ENCODE measurements at places on chromosomes 4 and X. TPM values are rescaled to one million over a fixed set of nuclear protein-coding genes. Genes with fewer than 3 reads are reported as not detected.

- no peak overlapping the region for H3K4me3 ChIP-seq
- no peaks in the 10 kb centered on the region for H3K4me1 ChIP-seq
- no peak for DNase-seq
- no peaks in the 10 kb centered on the region for H3K36me3 ChIP-seq
- no peak overlapping the region for H3K27ac ChIP-seq
Measured at GRCh38 chr4:176393306-176394013, 73.7 kb downstream of the SPCS3 start.

SPANXN3 gene
- total RNA-seq = not detected

GRCh38 chr4:179804440-179804839 is 2362.2 kb upstream of the AGA start:
- H3K27me3 ChIP-seq = no peaks in the 10 kb centered on the region
- no peak overlapping the region for H3K4me3 ChIP-seq
- no peak overlapping the region for H3K27ac ChIP-seq
- no peaks in the 10 kb centered on the region for H3K36me3 ChIP-seq

FATE1 gene
- total RNA-seq = not detected

TMPRSS11D gene
- total RNA-seq = not detected

TMSB15A gene
- 1.9 TPM for total RNA-seq

LNX1 gene
- 6.0 TPM for total RNA-seq

VEGFD gene
- 80.1 TPM for total RNA-seq

DCAF12L1 gene
- total RNA-seq = not detected

ZIC3 gene
- total RNA-seq = not detected

- peaks cover 19% of the 10 kb centered on the region for H3K36me3 ChIP-seq
- H3K4me3 ChIP-seq = no peak overlapping the region
- H3K4me1 ChIP-seq = no peaks in the 10 kb centered on the region
- H3K27ac ChIP-seq = no peak overlapping the region
Measured at GRCh38 chr4:105414316-105414715, 59.5 kb downstream of the PPA2 start.

- H3K27me3 ChIP-seq = no peaks in the 10 kb centered on the region
- no peak overlapping the region for H3K4me3 ChIP-seq
- H3K27ac ChIP-seq = no peak overlapping the region
- no peak for DNase-seq
Measured at GRCh38 chr4:97530676-97531075, 612.6 kb downstream of the STPG2 start.

GRCh38 chrX:150038315-150038714 is 100.0 kb upstream of the EOLA2 start:
- no peak overlapping the region for H3K4me3 ChIP-seq
- no peaks in the 10 kb centered on the region for H3K36me3 ChIP-seq
- no peak overlapping the region for H3K27ac ChIP-seq

CXCL11 gene
- not detected for total RNA-seq

GRCh38 chrX:32673193-32673592 is 538.2 kb downstream of the DMD start:
- no peaks in the 10 kb centered on the region for H3K27me3 ChIP-seq
- no peaks in the 10 kb centered on the region for H3K36me3 ChIP-seq
- no peak overlapping the region for H3K4me3 ChIP-seq

GRCh38 chrX:63488546-63489373 is 137.6 kb upstream of the SPIN4 start:
- H3K27me3 ChIP-seq = no peaks in the 10 kb centered on the region
- no peaks in the 10 kb centered on the region for H3K36me3 ChIP-seq
- no peak overlapping the region for H3K4me3 ChIP-seq
- no peaks in the 10 kb centered on the region for H3K4me1 ChIP-seq

NAP1L2 gene
- total RNA-seq = 2.6 TPM

- H3K27me3 ChIP-seq = no peaks in the 10 kb centered on the region
- no peak for DNase-seq
- H3K4me3 ChIP-seq = no peak overlapping the region
- H3K36me3 ChIP-seq = no peaks in the 10 kb centered on the region
- H3K27ac ChIP-seq = no peak overlapping the region
Measured at GRCh38 chr4:182309877-182310276, 66.7 kb downstream of the TENM3 start.

DNA sequence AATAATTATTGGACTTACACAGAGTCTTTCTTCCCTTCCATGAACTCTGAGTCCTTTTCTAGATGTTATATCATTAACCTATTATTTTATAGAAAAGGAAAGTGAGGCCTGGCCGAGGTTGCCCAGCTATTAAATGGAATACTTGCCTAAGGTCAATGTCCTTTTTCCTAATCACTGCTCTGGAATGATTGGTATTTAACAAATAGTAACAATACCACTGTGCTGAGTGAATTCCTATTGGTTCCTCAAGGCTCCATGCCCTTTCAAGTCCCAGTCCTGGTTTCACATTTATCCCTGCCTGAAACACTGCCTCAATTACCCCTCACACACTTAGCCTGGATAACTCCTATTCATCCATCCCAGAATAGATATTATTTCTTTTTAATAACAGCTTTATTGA is 6.2 kb downstream of the TCEAL9 start:
- H3K27me3 ChIP-seq = no peaks in the 10 kb centered on the region
- H3K36me3 ChIP-seq = no peaks in the 10 kb centered on the region
- no peak for DNase-seq

All from upper lobe of right lung (tissue), 1 donor.